ENCODE measurements at places on chromosomes 2 and 18. TPM values are rescaled to one million over a fixed set of nuclear protein-coding genes. Genes with fewer than 3 reads are reported as not detected.
A peak's percentile ranks its signal among the peaks of the same experiment; 100 is the strongest.

DNA sequence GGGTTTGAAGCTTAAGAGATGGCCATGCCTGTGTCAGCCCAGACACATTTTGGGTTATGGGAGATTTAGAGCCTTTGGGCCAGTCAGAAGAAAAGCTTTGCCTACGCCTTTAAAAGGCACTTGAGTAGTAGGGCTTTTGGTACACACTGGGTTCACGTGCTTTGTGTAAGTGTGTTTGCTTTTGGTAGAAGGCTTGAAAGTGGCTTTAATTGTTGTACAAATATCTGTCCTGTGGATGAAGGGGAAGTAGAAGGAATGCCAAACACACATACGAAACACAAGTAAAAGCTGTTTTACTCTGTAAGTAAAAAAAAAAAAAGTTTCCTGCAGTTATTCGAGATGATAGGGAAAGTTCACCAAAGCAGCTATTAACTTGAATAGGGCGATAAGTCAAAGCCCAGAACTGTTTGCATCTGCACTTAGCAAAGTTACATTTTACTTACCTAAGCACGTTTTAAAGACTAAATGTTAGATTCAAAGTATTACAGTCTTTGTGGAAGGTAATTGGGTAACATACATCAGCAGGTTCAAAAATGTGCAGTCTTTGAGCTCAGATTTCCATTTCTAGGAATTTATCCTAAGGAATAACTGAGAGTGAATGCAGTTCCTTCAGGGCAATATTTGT, 75.4 kb downstream of the STK25 start:
- no peaks in the 10 kb centered on the region for H3K27me3 ChIP-seq
- no peak for DNase-seq
- no peak overlapping the region for H3K27ac ChIP-seq
- peaks cover 13% of the 10 kb centered on the region for H3K36me3 ChIP-seq
- no peak overlapping the region for H3K4me3 ChIP-seq

- H3K27me3 ChIP-seq: peaks cover 17% of the 10 kb centered on the region
- H3K36me3 ChIP-seq: no peaks in the 10 kb centered on the region
- H3K4me1 ChIP-seq: peaks cover 31% of the 10 kb centered on the region
- DNase-seq: peak; percentile 87
- peak overlapping the region; percentile 84 for H3K4me3 ChIP-seq
Measured at GRCh38 chr2:21042958-21043743, 722 bp downstream of the APOB start.

- H3K4me3 ChIP-seq: no peak overlapping the region
- DNase-seq: no peak
- H3K4me1 ChIP-seq: peaks cover 21% of the 10 kb centered on the region
- no peaks in the 10 kb centered on the region for H3K27me3 ChIP-seq
- no peaks in the 10 kb centered on the region for H3K36me3 ChIP-seq
- no peak overlapping the region for H3K27ac ChIP-seq
Measured at GRCh38 chr2:179057737-179058136, 7.8 kb upstream of the CCDC141 start.

- H3K4me1 ChIP-seq: no peaks in the 10 kb centered on the region
- DNase-seq: no peak
- no peaks in the 10 kb centered on the region for H3K27me3 ChIP-seq
- no peak overlapping the region for H3K4me3 ChIP-seq
Measured at GRCh38 chr2:54880428-54880827, 157.0 kb downstream of the EML6 start.

Gene FAM98A
- 78.8 TPM for total RNA-seq
